PC-3 (cell line): ENCODE measurements at places on chromosomes 4 and X.

DNA sequence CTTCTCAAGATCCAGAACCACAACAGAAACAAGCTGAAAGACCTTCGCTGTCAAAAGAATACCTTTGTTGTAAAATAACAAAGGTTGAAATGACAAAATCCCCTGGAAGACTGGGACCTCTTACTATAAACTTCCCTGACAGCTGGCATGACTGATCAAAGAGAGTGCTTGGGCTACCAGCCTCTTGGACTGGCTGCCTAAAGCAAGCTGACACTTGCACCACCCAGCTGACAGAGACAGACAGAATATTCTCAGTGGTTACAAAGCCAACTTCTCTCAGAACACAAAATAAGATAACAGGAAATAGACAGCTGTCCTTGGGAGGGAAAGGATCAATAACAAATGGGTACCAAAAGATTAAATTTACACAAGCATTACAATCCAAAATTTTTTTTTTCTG is 241.7 kb upstream of the SPOCK3 start:
- no peak for DNase-seq

DNA sequence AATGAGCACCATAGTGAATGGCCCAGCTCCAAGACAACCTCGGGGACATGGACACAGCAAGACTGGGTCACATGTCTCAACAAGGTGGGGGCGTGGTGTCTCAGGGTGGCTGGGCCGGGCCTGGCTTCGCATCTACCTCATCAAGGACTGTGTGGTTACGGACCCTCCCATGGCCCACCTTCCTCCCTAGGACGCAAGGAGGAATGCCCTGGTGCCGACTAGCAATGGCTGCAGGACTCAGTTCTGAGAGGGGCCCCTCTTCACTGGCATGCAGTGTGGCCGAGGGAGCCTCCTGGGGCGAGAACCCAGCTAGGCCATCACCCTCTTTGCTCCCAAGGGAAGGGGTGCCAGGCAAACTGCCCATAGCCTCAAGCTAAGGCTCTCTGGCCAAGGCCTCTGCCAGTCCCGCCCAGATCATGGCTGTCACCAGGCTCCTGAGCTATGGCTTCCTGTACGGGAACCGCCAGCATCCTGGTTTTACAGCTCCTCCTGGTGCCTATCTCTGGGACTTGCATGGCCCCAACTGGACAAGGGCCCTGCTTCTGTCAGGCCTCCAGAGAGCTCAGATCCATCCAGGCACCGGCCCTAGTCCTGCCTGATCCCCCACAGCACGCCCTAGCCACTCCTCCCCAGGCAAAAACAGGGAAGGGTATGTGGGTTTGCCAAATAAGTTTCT is 218.0 kb upstream of the AGTR2 start:
- no peak for DNase-seq

DNA sequence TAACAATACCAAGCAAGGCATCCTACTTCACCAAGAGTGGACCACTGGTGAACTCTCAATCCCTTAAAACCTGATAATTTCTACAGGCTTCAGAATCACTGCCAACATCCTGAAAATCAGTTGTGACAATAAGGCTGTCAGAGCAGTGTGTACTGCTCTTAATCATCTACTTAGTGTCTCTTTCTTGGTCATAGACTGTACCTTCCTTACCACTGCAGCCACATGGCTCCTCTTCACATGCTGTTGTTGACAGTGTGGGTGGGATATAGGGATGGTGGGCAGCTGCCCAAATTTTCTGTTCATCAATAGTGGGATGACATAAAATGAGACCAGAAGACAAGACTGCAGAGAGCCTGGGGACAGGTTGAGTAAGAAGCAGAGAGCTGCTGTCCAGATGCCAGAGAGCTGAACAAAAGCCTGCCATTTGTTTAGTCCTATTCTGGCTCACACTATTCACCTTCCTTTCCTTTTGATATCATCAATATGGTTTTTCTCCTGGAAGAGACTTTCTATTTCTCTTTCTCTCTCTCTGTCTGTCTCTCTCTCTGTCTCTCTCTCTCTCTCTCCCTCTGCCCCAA is 178.9 kb downstream of the MGST2 start:
- DNase-seq = no peak

DNA sequence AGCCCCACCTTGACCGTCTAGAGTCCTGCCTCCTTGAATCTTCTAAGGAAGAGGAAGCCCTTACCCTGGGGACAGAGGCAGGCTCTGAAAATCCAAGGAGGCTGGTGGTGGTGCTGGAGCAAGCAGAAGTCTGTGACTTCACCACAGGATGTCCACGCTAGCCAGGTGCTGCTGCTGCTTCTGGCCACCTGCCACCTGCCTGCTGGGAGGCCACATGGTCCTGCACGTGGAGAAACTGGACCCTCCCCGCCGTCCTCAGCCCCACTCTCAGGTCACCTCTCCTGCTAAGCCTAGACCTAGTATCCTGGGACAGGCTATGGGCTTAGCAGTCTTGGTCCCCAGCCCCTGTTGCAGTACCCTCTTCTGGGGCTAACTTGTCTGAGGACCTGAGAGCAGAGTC is 15.8 kb downstream of the TMEM31 start:
- no peak for DNase-seq

DNA sequence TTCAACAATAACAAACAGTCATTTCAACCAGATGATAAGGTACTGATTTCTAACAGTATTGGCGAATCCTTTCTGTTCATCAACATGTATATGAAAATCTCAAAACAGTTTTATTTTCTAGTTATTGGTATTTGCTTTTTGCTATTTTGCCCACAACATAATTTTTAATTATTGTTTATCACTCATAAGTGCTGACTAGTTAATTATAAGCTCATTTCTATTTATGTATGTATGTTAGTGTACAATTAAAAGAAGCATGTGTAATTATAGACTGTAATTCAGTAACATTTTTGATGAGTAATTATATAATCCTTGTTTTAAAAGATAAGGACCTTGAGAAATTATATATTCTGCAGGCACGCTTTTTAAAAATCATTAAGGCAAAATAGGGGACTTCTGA is 67.2 kb upstream of the NPNT start:
- no peak for DNase-seq

DNA sequence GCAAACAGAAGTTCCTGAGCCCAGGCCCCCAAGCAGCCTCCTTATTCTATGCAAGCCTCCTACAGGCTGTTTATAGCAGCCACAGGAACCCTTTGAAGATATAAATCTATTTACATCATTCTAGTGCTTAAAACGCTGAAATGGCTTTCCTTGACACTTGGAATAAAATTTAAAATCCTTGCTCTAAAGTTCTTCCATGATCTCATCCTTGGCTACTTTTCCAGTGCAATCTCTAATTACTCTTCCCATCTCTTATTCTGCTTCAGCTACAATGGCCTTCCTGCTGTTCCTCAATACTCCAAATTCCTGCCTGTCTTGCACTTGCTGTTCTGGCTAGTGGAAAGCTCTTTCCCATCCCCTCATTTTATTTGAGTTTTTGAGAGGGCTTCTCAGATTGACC is 634.2 kb upstream of the NR3C2 start:
- no peak for DNase-seq

GRCh38 chrX:100636321-100636991 is at the start of gene TSPAN6:
TSS of gene TSPAN6 (minus strand) at chrX:100636806. CDS start at chrX:100636694, 112 bp downstream.
- peak; percentile 91 for DNase-seq

DNA sequence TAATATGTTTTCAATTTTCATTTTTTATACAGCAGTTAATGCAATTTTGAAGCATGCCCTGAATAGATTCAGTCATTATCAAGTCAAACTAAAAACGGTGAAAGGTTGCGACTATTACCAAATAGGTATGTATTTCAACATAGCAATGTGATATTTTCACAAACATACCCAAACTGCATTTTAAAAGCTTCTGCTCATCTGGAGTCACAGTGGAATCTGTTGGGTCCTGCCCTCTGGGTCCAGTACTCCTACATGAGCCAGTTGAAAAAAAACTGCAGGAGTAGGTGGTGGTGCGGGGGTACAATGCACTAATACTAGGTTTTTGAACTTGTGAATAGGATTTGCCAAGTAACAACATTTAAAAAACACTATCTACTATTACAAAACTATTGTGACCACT is 938 bp downstream of the GPR34 start:
- no peak for DNase-seq

GRCh38 chr4:81459228-81459627 is 12.5 kb downstream of the RASGEF1B start:
- no peak for DNase-seq

- peak; percentile 54 for DNase-seq
Observed at GRCh38 chr4:59381591-59381990, 1818.5 kb upstream of the ADGRL3 start.

- DNase-seq = no peak
Observed at GRCh38 chr4:12672303-12672702, 811.8 kb downstream of the RAB28 start.

- no peak for DNase-seq
Observed at GRCh38 chrX:133983974-133984845, 1.2 kb downstream of the GPC3 start.

DNA sequence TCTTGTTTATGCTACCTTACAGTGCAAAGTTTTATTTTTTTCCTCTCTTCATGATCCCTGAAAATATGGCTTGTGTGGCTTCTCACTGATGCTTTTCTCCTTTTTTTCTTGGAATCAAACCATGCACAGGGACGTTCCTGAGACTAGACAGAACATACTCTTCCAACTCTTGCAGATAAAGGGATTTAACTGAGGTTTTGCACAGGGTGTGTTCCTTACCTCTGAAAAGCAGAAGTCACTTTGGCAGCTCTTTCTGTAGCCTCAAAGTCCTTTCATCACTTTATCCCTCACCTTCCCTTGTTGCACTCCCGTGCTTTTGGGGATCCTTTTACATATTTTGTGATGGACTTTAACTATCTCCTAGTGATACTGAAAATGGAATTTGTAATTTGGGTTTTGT is 300.1 kb downstream of the SPRY1 start:
- no peak for DNase-seq

DNA sequence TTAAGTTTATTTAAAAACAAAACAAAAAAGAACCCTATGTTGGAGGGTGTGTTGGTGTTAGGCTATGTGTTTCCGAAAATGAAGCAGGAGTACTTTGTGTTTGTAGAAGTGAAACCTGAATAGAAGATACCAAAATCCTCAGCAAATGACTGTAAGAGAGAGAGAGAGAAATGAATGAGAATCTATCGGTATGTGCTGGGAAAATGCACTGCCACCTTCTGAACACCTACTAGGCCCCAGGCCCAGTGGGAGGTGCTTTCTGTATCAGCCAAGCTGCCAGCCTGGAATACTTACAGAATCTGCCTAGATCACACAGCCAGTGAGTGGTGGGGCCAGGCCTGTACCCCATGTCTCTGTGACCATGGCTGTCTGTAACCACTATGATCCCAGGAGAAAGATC is 14.9 kb upstream of the PIM2 start:
- no peak for DNase-seq

- peak; percentile 48 for DNase-seq
Observed at GRCh38 chr4:151417766-151418376, 8.9 kb downstream of the FHIP1A start.

DNA sequence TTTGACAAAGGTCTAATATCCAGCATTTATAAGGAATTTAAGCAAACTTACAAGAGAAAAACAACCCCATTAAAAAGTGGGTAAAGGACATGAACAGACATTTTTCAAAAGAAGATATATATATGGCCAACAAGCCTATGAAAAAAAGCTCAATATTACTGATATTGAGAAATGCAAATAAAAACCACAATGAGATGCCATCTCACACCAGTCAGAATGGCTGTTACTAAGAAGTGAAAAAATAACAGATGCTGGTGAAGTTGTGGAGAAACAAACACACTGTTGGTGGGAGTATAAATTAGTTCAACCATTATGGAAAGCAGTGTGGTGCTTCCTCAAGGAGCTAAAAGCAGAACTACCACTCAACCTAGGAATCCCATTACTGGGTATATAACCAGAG is 91.6 kb upstream of the EFHC2 start:
- no peak for DNase-seq

- DNase-seq = no peak
Observed at GRCh38 chr4:182717788-182718583, 199.2 kb downstream of the DCTD start.

GRCh38 chr4:85713005-85713404 is 238.1 kb downstream of the ARHGAP24 start:
- DNase-seq = no peak

DNA sequence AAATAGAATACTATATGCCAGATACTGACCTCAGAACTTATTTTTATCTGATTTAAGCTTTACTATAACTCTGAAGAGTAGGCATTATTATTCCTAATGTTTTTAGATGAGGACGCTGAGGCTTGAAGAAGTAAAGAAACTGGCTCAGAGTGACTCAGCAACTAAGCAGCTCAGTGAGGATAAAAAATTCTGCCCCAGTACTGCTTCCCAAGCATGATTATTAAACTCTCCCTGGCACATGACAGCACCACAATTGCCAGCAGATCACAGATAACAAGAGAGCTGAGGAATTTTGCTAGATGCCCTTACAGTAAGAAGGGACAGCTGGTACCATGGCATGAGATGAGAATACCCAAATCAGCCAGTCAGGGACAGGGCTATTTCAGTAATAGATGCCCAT is 219.4 kb downstream of the NKX6-1 start:
- DNase-seq = peak; percentile 30

DNA sequence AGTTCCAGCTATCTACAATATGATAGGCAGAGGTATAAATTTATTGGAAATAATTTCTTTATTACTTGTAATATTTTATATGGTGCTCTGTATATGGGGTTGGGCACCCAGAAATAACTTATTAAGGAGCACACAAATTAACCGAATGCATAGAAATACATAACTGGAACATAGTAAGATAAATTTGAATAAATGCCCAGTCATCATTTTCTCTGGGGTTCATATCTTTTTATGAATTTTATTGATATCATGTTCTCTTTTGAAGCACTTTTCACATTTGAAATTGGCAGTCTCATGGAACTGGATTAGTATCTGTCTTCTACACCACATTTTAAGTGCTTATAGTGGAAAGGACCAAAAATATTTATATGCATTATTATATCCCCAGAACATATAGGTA is 122.0 kb downstream of the PCDH7 start:
- DNase-seq = no peak

- DNase-seq = peak; percentile 27
Observed at GRCh38 chr4:95284655-95285054, 264.1 kb downstream of the UNC5C start.

- DNase-seq = no peak
Observed at GRCh38 chr4:132026166-132026565, 1122.9 kb upstream of the PCDH10 start.

DNA sequence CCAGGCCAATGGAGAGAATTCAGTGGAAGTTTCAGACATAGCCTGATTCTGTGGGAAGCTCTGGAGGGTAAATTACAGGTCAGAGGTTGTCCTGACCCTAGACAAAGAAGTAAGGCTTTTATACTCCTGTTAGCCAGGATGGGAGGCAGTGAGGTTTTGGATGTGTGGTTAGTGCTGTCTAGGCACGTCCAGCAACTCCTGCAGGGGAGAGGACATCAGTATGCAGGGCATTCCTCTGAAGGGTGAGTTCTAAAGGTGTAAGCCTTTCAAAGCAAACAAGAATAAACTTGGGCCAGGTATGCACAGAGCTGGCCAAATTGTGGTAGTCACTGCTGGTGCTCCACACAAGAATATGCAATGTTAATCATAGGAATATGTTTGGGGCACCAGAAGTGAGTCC is 562.5 kb downstream of the CCSER1 start:
- DNase-seq = no peak

GRCh38 chr4:96170198-96170597 is 330.3 kb downstream of the PDHA2 start:
- DNase-seq = no peak

- peak; percentile 78 for DNase-seq
Observed at GRCh38 chr4:58749206-58749605, 1639.0 kb upstream of the IGFBP7 start.

- DNase-seq = peak; percentile 61
Observed at GRCh38 chr4:107183155-107183774, 147.2 kb upstream of the DKK2 start.
